ENCODE measurements at places on chromosomes 3 and 15. TPM values are rescaled to one million over a fixed set of nuclear protein-coding genes. Genes with fewer than 3 reads are reported as not detected.

The FSD2 gene
- total RNA-seq: not detected

The CPNE9 gene
- total RNA-seq: not detected

The IL16 gene
- 16.0 TPM for total RNA-seq

The CPN2 gene
- total RNA-seq: not detected

The ZSCAN2 gene
- total RNA-seq: 6.8 TPM

The PRR23E gene
- total RNA-seq: not detected

The A4GNT gene
- not detected for total RNA-seq

The SYNPR gene
- not detected for total RNA-seq

The CHRFAM7A gene
- total RNA-seq: not detected

The SEMA3G gene
- not detected for total RNA-seq

The KNSTRN gene
- 65.7 TPM for total RNA-seq

The DPPA2 gene
- not detected for total RNA-seq

The PRR20G gene
- total RNA-seq: not detected

The PCCB gene
- total RNA-seq: 92.8 TPM

The SLC24A5 gene
- not detected for total RNA-seq

The TIMP4 gene
- not detected for total RNA-seq

The DPH3 gene
- total RNA-seq: 46.0 TPM

The HTR3E gene
- not detected for total RNA-seq

The ITGA11 gene
- total RNA-seq: not detected

The VIPR1 gene
- total RNA-seq: 0.34 TPM

The RGMA gene
- total RNA-seq: 0.04 TPM

The IFT122 gene
- 11.1 TPM for total RNA-seq

The CATSPER2 gene
- total RNA-seq: 3.7 TPM

The MEX3B gene
- total RNA-seq: 12.8 TPM

The TMEM158 gene
- 33.2 TPM for total RNA-seq

The SCAMP5 gene
- 0.31 TPM for total RNA-seq

The LDHAL6B gene
- not detected for total RNA-seq

The NPAP1 gene
- not detected for total RNA-seq

The GXYLT2 gene
- total RNA-seq: 5.8 TPM

The B3GALNT1 gene
- 2.0 TPM for total RNA-seq

The RTP3 gene
- total RNA-seq: not detected

The CHRNB4 gene
- total RNA-seq: not detected

The IFT57 gene
- 12.9 TPM for total RNA-seq

The EFCAB12 gene
- total RNA-seq: 1.1 TPM

The DMXL2 gene
- total RNA-seq: 27.2 TPM

The MDFIC2 gene
- total RNA-seq: not detected

The CMTM8 gene
- total RNA-seq: not detected

The EPHA6 gene
- total RNA-seq: not detected

The GOLGA6L4 gene
- 2.1 TPM for total RNA-seq

The CDC25A gene
- total RNA-seq: 52.0 TPM

The GOLGA8S gene
- total RNA-seq: not detected

The DNASE1L3 gene
- total RNA-seq: not detected
